ENCODE measurements at places on chromosomes 13 and 19.

DNA sequence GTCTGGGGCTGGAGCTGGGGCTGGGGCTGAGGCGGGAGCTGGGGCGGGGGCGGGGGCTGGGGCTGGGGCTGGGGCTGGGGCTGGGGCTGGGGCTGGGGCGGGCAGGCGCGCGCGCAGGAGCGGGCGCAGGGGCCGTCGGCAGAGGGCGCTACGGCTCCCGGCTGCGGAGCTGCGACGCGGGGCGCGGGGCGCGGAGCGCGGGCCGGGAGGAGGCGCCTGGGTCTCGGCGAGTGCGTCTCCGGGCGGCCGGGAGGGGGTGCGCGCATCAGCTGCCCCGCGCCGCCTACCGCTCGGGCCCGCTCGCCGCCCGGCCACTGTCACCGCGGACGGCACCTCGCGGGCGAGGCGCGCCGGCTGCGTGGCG lies 422 bp upstream of the MTUS2 start:
- DNase-seq = no peak

- no peak for DNase-seq
Observed at GRCh38 chr19:29259153-29259552, 46.2 kb upstream of the UQCRFS1 start.

- no peak for DNase-seq
Observed at GRCh38 chr13:65966991-65967451, 1263.1 kb downstream of the PCDH9 start.

DNA sequence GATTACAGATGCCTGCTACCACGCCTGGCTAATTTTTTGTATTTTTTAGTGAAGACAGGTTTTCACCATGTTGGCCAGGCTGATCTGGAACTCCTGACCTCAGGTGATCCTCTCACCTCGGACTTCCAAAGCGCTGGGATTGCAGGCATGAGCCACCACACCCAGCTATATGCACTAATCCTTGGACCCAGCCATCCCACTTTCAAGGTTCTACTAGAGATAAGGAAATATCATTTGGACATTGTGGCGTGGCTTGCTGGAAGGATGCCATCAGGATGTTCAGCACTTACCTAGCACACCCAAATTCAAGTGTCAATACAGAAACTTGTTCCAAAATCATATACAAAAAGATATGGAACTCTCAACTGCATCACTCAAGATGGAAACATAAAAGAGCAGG lies 136.4 kb downstream of the ABCC4 start:
- DNase-seq = no peak

GRCh38 chr13:91014696-91015095 lies 332.8 kb upstream of the MIR17HG start:
- DNase-seq = no peak

GRCh38 chr19:49069026-49069425 lies 3.5 kb downstream of the KCNA7 start:
- DNase-seq = no peak

GRCh38 chr13:98838776-98839175 lies 86.3 kb upstream of the SLC15A1 start:
- DNase-seq = no peak

DNA sequence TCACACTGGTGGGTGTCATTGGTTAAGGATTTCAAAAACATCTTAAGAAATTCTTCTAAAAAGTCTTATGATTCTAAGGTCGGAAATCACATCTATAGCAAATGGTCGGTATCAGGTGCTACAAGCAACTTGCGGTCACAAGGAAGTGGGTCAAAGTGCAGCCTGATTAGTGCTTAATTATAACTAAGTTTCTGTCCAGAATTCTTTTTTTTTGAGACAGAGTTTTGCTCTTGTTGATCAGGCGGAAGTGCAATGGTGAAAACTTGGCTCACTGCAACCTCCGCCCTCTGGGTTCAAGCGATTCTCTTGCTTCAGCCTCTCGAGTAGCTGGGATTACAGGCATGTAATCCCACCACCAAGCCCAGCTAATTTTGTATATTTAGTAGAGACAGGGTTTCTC lies 1.2 kb upstream of the GDF15 start:
- no peak for DNase-seq

- DNase-seq = no peak
Observed at GRCh38 chr13:48896312-48896711, 79.4 kb upstream of the FNDC3A start.

- no peak for DNase-seq
Observed at GRCh38 chr13:85166891-85167290, 632.3 kb downstream of the SLITRK6 start.

- no peak for DNase-seq
Observed at GRCh38 chr19:20928371-20928770, 5.3 kb downstream of the ZNF85 start.

DNA sequence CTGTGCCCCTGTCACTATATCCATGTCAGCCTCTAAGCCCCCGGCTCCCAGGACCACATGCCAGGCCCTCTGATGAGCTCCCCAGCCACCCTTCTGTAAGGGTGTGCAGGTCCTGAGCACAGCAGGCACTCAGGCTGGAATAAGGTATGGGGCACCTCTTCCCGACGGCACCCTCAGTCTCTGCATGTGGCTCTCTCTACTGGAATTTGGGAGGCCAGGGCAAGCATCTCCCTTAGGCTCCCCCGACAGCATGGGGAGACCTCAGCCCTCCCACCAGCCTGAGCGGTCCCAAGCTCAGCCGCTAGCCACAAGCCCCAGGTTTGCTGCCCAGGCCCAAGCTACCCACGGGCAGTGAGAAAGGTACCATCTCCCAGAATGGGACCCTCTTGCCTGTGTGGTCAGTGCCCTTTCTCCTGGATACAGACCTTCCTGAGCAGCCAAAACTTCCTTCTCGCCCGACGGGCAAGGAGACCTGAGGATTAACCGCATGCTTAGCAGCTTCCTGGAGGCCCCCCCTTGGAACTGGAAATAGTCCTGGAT lies 22.5 kb upstream of the C19orf12 start:
- DNase-seq = no peak

DNA sequence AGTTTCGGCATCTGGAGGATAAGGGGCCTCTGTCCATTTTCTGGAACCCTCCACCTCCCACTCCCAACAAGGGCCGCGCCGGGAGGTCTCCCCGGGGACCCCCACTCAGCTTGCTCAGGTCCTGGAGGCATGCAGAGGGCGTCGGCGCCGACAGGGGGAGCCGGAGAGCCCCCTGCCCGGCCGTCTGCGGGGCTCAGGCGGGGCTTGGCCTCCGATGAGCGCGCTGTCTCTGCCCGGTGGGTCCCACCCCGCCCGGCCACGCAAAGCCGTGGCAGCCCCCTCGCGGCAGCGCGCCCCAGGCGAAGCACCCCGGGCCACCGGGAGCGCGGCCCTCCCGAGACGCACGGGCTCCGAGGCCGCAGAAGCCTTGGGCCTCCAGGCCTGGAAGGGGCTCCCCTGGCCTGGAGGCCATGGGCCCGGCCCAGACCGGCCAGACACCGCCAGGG lies 149.7 kb upstream of the ZNF536 start:
- DNase-seq = no peak

GRCh38 chr13:84677836-84678235 lies 795.6 kb upstream of the SLITRK1 start:
- DNase-seq = no peak

- DNase-seq = no peak
Observed at GRCh38 chr13:93108111-93108601, 118.5 kb upstream of the GPC6 start.

DNA sequence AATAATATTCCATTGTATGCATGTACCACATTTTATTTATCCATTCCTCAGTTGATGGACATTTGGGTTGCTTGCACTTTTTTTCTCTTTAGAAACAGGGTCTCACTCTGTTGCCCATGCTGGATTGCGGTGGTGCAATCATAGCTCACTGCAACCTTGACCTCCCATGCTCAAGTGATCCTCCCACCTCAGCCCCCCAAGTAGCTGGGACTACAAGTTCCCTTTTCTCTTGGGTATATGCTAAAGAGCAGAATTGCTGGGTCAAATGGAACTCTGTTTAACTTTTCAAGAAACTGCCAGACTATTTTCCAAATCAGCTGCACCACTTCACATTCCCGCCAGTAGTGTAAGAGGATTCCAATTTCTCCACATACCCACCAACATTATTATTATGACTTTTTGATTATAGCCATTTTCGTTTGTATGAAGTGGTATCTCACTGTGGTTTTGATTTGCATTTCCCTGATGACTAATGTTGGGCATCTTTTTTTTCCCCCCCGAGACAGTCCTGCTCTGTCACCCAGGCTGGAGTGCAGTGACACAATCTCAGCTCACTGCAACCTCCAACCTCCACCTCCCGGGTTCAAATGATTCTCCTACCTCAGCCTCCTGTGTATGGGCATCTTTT lies 7.6 kb upstream of the IPO5 start:
- no peak for DNase-seq

DNA sequence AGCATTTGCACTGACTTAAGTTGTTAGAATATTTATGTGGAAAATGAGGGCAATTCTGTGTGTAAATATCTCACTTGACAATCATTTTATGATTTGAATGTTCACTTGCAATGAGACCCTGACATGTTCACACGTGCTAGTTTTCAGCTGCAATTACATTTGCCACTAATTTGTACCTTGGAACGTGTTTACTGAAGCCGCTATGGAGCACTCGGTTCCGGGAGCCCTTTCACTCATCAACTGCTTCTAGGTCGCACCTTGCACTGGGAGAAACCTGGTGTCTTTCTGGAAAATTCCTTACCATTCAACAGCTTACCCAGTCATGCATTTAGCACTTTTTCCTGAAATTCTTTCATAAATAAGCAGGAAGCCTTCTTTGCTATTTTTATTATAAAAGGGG lies 229.6 kb downstream of the ZIC5 start:
- no peak for DNase-seq

DNA sequence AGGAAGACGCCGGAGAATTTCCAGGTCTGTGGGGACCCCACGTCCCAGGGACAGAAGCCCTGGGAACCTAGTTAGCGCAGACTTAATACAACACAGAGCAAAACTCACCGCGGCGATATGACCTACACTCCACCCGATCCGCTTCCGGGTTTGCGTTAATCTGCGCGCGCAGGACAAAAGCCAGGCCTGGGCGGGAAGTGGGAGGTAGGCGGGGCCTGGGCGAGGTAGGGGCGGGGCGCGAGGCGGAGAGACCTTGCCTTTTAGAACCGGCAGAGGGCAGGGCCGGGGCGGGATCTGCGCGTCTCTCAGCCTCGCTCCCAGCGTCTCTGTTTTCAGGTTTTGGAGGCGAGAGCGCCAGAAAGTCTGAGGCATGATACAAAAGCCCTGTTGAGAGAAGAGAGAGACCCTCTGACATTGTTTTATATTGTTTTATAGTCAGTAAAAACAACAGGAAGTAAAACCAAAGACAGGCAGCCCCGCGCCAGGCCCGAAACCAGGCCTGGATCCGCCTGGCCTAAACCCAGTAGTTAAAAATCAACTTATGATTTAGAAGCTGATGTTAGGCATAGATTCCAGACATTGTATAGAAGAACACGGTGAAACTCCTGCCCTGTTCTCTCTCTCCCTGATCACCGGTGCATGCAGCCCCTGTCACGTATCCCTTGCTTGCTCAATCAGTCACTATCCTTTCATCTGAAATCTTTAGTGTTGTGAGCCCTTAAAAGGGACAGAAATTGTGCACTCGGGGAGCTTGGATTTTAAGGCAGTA lies at the start of gene ZNF611:
ZNF611 (minus strand) TSS at position 152 of the 769 bp plus-strand sequence. CDS start 19,150 bp downstream, outside the sequence.
- DNase-seq = peak; percentile 99

DNA sequence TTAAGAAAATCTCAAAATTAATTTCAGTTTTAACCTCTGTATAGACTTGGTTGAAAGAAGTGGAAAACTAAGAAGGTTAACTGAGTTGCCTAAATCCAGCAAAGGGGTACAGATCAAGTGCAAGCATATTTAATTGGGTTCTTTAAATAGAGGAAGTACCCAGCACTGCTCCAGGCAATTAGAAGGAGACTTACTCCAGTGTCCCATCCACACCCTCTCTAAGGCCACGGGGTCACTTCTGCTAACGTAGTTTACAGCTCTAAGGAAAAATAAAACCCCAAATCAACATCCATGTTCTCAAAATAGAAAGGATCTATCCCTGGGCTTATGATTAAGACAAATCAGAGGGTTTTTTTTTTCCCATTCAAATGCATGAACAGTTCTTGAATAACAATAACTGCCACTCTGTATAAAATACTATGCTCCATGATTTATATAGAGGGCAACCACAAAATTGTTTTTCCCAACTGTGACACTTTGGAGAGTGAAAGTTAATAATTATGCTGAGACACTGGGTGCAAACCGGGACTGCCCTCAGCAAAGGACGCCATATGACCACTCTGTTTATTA lies 4.6 kb downstream of the FRY start:
- DNase-seq = no peak

DNA sequence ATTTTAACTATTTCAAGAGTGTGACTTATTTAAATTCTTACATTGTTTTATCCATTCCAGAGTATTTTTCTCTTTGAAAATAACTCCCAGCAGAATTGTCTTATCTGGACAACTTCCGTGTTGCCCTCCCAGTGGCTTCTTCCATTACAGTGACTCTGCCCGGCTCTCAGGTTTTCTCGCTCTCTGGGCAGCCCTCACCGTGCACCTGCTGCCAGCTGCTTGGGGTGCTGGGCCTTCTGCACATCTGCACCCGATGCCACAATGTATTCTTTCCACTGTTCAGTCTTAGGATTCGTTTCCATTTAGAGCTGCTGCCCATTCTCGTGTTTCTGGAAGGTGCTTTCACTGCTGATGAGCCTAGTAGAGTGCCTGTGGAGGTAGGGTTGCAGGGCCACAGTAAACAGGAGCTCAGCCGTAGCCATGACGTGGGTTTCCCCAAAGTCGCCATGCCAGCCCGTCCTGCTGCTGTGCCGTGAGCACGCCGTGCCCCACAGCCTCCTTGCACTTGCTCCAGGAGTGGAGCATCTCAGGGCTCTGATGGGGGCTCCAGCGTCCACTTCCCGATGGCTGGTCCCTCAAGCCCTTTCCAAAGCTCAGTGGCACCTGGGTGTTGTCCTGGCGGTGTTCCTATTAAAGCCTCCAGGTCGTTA lies 46.1 kb upstream of the DCUN1D2 start:
- DNase-seq = no peak

- DNase-seq = no peak
Observed at GRCh38 chr13:111912991-111913760, 153.8 kb upstream of the SOX1 start.

GRCh38 chr13:76330761-76331160 lies 555.4 kb downstream of the KCTD12 start:
- DNase-seq = no peak

- no peak for DNase-seq
Observed at GRCh38 chr13:31050486-31051400, 111.0 kb downstream of the HSPH1 start.

DNA sequence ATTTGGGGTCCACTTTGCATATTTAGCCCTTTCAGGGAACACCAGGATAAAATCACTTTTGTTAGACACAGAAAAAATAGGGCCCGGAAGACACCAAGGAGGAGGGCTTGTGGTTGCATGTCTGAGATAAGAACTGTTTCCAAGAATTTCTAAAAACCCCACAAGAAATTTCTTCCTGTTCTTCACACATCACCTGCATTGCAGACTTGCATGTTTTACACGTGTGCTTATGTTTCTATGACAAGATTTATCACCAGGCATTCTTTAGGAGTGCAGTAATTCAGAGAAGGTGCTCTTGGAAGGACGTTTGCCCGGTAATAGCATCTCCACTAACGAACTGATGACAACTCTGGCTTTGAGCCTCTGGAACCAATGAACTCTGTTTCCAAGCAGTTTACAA lies 7.1 kb upstream of the ACTL9 start:
- no peak for DNase-seq

GRCh38 chr19:925087-925525 lies 729 bp upstream of the ARID3A start:
- DNase-seq = peak; percentile 41
